ENCODE measurements at places on chromosomes 6 and 20. TPM values are rescaled to one million over a fixed set of nuclear protein-coding genes. Genes with fewer than 3 reads are reported as not detected.
A peak's percentile ranks its signal among the peaks of the same experiment; 100 is the strongest.

- no peak overlapping the region for H3K4me3 ChIP-seq
- no peak overlapping the region for H3K27ac ChIP-seq
- no peak for DNase-seq
- no peaks in the 10 kb centered on the region for H3K27me3 ChIP-seq
- H3K4me1 ChIP-seq = no peaks in the 10 kb centered on the region
- H3K36me3 ChIP-seq = no peaks in the 10 kb centered on the region
Observed at GRCh38 chr6:101851911-101852310, 458.4 kb downstream of the GRIK2 start.

GRCh38 chr20:57705127-57705899, 4.5 kb downstream of the PMEPA1 start:
- DNase-seq = no peak
- H3K36me3 ChIP-seq = no peaks in the 10 kb centered on the region
- peaks cover 2% of the 10 kb centered on the region for H3K4me1 ChIP-seq
- H3K27me3 ChIP-seq = no peaks in the 10 kb centered on the region
- H3K27ac ChIP-seq = peak overlapping the region; percentile 98

- no peak for DNase-seq
- H3K36me3 ChIP-seq = no peaks in the 10 kb centered on the region
- H3K27me3 ChIP-seq = no peaks in the 10 kb centered on the region
- no peak overlapping the region for H3K27ac ChIP-seq
- no peak overlapping the region for H3K4me3 ChIP-seq
Observed at GRCh38 chr6:110849781-110850180, 24.8 kb upstream of the AMD1 start.

The POM121L2 gene
- 0.62 TPM for total RNA-seq

The TNF gene
- not detected for total RNA-seq

- no peak overlapping the region for H3K27ac ChIP-seq
- no peak for DNase-seq
- no peak overlapping the region for H3K4me3 ChIP-seq
- no peaks in the 10 kb centered on the region for H3K27me3 ChIP-seq
Observed at GRCh38 chr6:169168302-169168630, 85.4 kb downstream of the THBS2 start.

The NOX3 gene
- not detected for total RNA-seq

GRCh38 chr6:118982575-118982911, 47.6 kb upstream of the MCM9 start:
- no peak for DNase-seq
- H3K27me3 ChIP-seq = no peaks in the 10 kb centered on the region
- H3K4me3 ChIP-seq = no peak overlapping the region
- H3K27ac ChIP-seq = no peak overlapping the region

- no peaks in the 10 kb centered on the region for H3K4me1 ChIP-seq
- H3K4me3 ChIP-seq = no peak overlapping the region
- no peak for DNase-seq
- no peaks in the 10 kb centered on the region for H3K36me3 ChIP-seq
- no peaks in the 10 kb centered on the region for H3K27me3 ChIP-seq
- H3K27ac ChIP-seq = no peak overlapping the region
Observed at GRCh38 chr6:100946021-100946540, 65.0 kb upstream of the ASCC3 start.

The SLC22A1 gene
- total RNA-seq = 4.4 TPM

GRCh38 chr6:166786704-166787293, 159.7 kb upstream of the RPS6KA2 start:
- no peak overlapping the region for H3K27ac ChIP-seq
- peak; percentile 51 for DNase-seq
- no peak overlapping the region for H3K4me3 ChIP-seq
- H3K27me3 ChIP-seq = no peaks in the 10 kb centered on the region
- no peaks in the 10 kb centered on the region for H3K4me1 ChIP-seq

GRCh38 chr6:106339334-106340029, 13.9 kb upstream of the ATG5 start:
- no peak overlapping the region for H3K4me3 ChIP-seq
- DNase-seq = peak; percentile 57
- H3K27ac ChIP-seq = no peak overlapping the region
- H3K4me1 ChIP-seq = no peaks in the 10 kb centered on the region
- no peaks in the 10 kb centered on the region for H3K27me3 ChIP-seq

The KIAA0408 gene
- total RNA-seq = 6.3 TPM

DNA sequence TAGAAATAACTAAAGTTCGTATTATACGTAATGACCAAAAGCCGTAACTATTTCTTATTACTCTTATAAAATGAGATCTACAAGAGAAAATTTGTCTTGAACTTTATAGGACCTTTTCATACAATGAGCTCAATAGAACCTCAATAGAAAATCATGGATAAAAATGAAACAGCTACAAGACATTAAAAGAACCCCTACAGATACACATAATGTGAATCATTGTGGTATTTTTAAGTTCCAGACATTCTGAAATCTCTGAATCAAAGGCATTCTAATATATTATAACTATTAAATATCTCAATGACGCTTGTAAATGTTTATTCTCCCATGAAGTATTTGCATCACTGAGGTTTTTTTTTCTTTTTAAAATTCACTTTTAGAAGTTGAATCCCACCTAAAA, 22.2 kb upstream of the POU3F2 start:
- DNase-seq = no peak
- H3K4me3 ChIP-seq = no peak overlapping the region
- no peaks in the 10 kb centered on the region for H3K27me3 ChIP-seq
- no peak overlapping the region for H3K27ac ChIP-seq
- no peaks in the 10 kb centered on the region for H3K36me3 ChIP-seq

- H3K27ac ChIP-seq = no peak overlapping the region
- no peaks in the 10 kb centered on the region for H3K36me3 ChIP-seq
- DNase-seq = no peak
- H3K27me3 ChIP-seq = no peaks in the 10 kb centered on the region
Observed at GRCh38 chr20:46551522-46552381, 1.3 kb upstream of the OCSTAMP start.

DNA sequence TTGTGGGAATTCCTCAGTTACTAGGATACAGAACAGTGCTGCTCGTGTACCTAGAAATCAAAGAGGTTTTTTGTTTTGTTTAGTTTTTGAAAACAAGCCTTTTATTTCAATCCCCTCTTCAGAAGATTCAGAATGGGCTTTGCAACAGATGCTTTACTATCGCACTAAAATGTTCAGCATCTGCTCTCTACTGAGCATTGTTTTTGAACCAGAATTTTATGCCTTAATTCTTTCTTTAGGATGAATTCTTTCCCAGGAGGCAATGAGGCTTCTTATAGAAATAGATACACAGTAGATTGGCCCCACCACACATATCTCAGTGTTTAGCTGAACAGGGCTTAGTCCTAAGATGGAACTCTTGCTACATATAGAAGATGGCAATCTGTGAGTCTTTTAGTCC, 95.9 kb upstream of the SPACA1 start:
- no peaks in the 10 kb centered on the region for H3K36me3 ChIP-seq
- no peak overlapping the region for H3K4me3 ChIP-seq
- no peaks in the 10 kb centered on the region for H3K27me3 ChIP-seq
- DNase-seq = no peak

- H3K4me3 ChIP-seq = peak overlapping the region; percentile 80
- DNase-seq = no peak
- H3K4me1 ChIP-seq = no peaks in the 10 kb centered on the region
- no peaks in the 10 kb centered on the region for H3K27me3 ChIP-seq
- peak overlapping the region; percentile 72 for H3K27ac ChIP-seq
Observed at GRCh38 chr20:18466574-18466893, 296 bp downstream of the DZANK1 start.

DNA sequence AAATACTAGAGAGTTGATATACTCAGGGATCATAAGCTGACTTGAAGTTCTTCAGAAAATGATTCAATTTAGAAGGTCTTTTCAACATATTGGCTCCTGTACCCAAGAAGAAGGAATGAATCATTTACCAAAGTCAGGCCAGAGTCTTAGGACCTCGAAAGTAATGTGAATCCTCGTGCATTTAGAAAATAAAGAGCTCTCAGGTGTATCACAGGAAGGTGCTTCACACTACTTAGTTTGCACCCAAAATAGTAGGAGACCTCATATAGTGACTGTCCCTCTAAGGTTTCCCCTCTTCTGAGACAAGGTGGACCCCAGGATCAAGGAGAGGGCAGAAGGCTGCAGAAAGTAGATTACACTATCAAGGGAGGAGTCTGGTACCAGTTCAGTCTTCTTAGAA, 71.8 kb downstream of the F13A1 start:
- no peaks in the 10 kb centered on the region for H3K27me3 ChIP-seq
- DNase-seq = no peak
- no peaks in the 10 kb centered on the region for H3K4me1 ChIP-seq
- no peak overlapping the region for H3K27ac ChIP-seq

The SCGN gene
- not detected for total RNA-seq

DNA sequence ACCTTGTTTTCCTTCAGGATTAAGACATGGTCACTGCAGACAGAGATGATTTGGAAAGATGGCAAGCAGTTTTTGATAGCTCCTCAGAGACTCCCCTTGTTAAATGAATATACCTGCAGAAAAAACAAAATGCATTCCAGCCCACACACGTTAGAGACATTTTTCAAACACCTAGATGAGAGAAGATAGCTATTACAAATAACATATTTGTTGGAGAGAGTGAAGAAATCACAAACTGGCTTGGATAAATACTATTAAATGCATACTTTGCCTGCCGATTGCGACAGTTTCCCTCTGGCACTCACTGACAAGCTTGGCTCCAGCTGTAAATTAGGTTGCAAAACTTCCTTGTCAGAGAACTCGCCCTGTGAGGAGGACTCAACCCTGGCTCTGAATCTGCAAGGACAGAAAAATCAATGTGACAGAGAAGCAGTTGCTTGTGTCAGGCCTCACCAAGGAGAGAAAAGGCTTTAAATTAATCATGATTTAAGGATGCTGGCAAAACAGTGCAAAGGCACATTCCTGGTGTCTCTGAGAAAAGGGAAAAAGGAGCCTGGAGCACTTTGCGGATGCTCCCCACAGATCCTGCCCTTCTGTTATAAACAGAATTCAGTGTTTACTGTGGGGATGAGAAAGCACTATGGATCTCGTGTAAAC, 423.7 kb upstream of the MARCKS start:
- no peaks in the 10 kb centered on the region for H3K36me3 ChIP-seq
- peak; percentile 92 for DNase-seq
- H3K4me3 ChIP-seq = no peak overlapping the region
- no peaks in the 10 kb centered on the region for H3K27me3 ChIP-seq
- no peaks in the 10 kb centered on the region for H3K4me1 ChIP-seq
- peak overlapping the region; percentile 2 for H3K27ac ChIP-seq

DNA sequence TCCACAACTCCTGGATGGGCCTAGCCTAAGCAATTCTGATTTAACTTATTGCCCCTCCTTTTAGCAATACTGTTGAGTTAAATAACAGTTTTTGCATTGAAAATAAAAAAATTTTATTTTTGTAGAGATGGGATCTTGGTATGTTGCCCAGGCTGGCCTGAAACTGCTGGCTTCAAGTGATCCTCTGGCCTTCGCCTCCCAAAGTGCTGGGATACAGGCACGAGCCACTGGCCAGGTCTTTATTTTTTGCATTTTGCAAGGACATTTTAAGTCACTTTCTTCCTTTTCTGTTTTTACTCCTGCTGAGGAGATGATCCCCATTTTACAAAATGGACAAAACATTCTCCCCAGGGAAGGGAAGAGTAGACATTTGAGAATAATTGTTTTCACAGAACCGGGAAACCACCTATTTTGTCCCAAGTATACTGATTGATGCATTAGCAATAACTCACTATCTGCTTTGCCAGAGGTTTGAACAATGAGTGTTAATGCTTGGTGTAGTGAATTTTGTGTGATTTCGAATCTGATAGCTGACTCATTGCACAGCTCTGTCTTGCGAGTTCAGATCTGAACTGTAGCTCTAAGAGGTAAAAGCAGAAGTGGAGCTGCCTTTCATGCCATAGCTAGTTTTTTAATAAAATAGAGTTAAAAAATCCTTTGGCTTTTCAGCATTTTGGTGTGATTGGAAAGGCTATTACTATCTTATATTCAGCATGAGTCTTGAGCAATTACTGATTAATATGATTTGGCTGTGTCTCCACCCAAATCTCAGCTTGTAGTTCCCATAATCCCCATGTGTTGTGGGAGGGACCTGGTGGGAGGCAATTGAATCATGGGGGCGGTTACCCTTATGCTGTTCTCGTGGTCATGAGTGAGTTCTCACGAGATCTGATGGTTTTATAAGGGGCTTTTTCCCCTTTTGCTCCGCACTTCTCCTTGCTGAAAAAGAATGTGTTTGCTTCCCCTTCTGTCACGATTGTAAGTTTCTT, 20.9 kb downstream of the IGF2R start:
- H3K4me1 ChIP-seq = no peaks in the 10 kb centered on the region
- no peak overlapping the region for H3K27ac ChIP-seq
- DNase-seq = no peak
- H3K4me3 ChIP-seq = no peak overlapping the region
- no peaks in the 10 kb centered on the region for H3K36me3 ChIP-seq
- H3K27me3 ChIP-seq = no peaks in the 10 kb centered on the region

GRCh38 chr6:24431045-24431451, 28.3 kb downstream of the MRS2 start:
- no peak overlapping the region for H3K4me3 ChIP-seq
- H3K36me3 ChIP-seq = no peaks in the 10 kb centered on the region
- no peak overlapping the region for H3K27ac ChIP-seq
- no peaks in the 10 kb centered on the region for H3K27me3 ChIP-seq

The ESR1 gene
- total RNA-seq = 2.3 TPM

- H3K4me1 ChIP-seq = no peaks in the 10 kb centered on the region
- H3K4me3 ChIP-seq = no peak overlapping the region
- H3K36me3 ChIP-seq = no peaks in the 10 kb centered on the region
- H3K27me3 ChIP-seq = no peaks in the 10 kb centered on the region
Observed at GRCh38 chr20:19784511-19785172, 26.6 kb downstream of the RIN2 start.

The KHDC1 gene
- total RNA-seq = 4.1 TPM

The APOBEC2 gene
- 2.0 TPM for total RNA-seq

GRCh38 chr6:119449331-119450156, 100.0 kb upstream of the MAN1A1 start:
- H3K4me1 ChIP-seq = no peaks in the 10 kb centered on the region
- no peaks in the 10 kb centered on the region for H3K27me3 ChIP-seq
- no peak overlapping the region for H3K27ac ChIP-seq

- H3K27ac ChIP-seq = no peak overlapping the region
- H3K27me3 ChIP-seq = no peaks in the 10 kb centered on the region
- no peak overlapping the region for H3K4me3 ChIP-seq
- H3K4me1 ChIP-seq = no peaks in the 10 kb centered on the region
- no peaks in the 10 kb centered on the region for H3K36me3 ChIP-seq
Observed at GRCh38 chr6:158514176-158514575, 45.7 kb upstream of the TMEM181 start.

GRCh38 chr6:159203304-159204005, 34.3 kb downstream of the FNDC1 start:
- no peak for DNase-seq
- H3K27me3 ChIP-seq = no peaks in the 10 kb centered on the region
- H3K27ac ChIP-seq = no peak overlapping the region
- H3K36me3 ChIP-seq = no peaks in the 10 kb centered on the region

GRCh38 chr20:32763202-32764004, 1.2 kb downstream of the DNMT3B start:
- peaks cover 2% of the 10 kb centered on the region for H3K4me1 ChIP-seq
- H3K27me3 ChIP-seq = no peaks in the 10 kb centered on the region

GRCh38 chr6:90098001-90098531, 198.6 kb downstream of the BACH2 start:
- no peaks in the 10 kb centered on the region for H3K4me1 ChIP-seq
- peak; percentile 75 for DNase-seq
- peak overlapping the region; percentile 67 for H3K27ac ChIP-seq

The BANF2 gene
- 1.9 TPM for total RNA-seq

The BPIFB1 gene
- not detected for total RNA-seq

- no peak for DNase-seq
- no peak overlapping the region for H3K4me3 ChIP-seq
- H3K27me3 ChIP-seq = no peaks in the 10 kb centered on the region
Observed at GRCh38 chr6:113121571-113121970, 735.6 kb upstream of the MARCKS start.

The RFX6 gene
- not detected for total RNA-seq

The SDCBP2 gene
- total RNA-seq = 4.0 TPM

The SSTR4 gene
- not detected for total RNA-seq

- no peaks in the 10 kb centered on the region for H3K27me3 ChIP-seq
- no peak overlapping the region for H3K4me3 ChIP-seq
Observed at GRCh38 chr6:40395066-40395697, 192.0 kb downstream of the LRFN2 start.

All from prostate gland (tissue), 2 donors.